G401 (cell line): ENCODE measurements at places on chromosomes 3 and 15.

- DNase-seq = no peak
These were observed 27.3 kb upstream of the MBNL1 start for GRCh38 chr3:152241142-152242017.

- DNase-seq = no peak
These were observed 18.8 kb upstream of the SATB1 start for GRCh38 chr3:18443665-18444594.

DNA sequence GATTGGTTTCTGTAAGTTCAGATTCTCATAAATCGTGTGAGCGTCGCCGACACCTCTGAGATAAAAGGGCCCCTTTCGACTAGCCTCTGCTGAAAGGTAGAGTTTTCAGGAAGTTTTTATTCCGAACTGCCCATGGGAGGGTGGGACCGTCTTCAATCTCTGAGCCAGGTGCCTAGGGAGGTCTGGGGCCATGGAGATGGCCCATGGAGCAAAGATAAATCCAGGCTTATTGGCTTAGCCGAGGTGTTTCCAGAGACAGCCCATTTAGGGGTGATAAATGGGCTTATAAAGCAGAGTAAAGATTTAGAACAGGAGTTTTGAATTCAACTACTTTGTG is 442 bp downstream of the QTRT2 start:
- no peak for DNase-seq

GRCh38 chr15:77989296-77990143 is 88.0 kb downstream of the TBC1D2B start:
- DNase-seq = no peak

GRCh38 chr3:127717357-127718244 is 44.8 kb downstream of the ABTB1 start:
- DNase-seq = peak; percentile 96

DNA sequence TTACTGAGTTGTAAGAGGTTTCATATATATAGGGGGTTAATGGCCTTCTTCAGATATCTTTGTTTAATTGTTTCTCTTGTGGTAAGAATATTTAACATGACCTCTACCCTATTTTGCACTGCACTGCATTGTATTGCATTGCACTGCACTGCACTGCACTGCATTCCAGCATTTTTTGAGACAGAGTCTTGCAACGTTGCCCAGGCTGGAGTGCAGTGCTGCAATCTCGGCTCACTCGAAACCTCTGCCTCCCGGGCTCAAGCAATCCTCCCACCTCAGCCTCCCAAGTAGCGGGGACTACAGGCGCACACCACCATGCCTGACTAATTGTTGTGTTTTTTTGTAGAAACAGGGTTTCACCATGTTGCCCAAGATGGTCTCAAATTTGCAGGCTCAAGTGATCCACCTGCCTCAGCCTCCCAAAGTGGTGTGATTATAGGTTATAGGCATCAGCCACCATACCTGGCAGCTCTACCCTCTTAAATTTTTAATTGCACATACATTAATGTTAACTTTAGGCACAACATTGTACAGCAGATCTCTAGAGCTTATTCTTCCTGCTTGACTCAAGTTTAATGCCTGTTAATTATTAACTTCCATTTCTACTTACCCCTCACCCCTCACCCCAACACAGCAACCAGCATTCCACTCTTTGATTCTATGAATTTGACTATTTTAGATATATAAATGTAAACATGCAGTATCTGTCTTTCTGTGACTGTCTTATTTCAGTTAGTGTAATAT is 38.4 kb downstream of the NEDD4 start:
- DNase-seq = no peak

DNA sequence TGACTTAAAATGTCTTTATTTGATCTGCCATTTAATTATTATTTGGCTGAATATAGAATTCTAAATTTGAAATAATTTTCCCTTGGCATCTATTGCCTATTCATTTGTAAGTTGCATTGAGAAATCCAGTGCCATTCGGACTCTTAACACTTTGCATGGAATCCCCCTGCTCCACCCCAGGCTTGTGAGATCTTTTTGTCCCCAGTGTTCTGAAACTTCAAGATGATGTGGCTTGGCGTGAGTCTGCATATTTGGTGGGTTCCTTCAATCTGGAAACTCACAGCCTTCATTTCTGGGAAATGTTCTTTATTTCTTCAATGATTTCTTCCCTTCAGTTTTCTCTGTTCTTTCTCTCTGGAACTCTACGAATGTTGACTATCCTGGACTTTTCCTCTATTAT is 83.8 kb upstream of the BLM start:
- DNase-seq = no peak

DNA sequence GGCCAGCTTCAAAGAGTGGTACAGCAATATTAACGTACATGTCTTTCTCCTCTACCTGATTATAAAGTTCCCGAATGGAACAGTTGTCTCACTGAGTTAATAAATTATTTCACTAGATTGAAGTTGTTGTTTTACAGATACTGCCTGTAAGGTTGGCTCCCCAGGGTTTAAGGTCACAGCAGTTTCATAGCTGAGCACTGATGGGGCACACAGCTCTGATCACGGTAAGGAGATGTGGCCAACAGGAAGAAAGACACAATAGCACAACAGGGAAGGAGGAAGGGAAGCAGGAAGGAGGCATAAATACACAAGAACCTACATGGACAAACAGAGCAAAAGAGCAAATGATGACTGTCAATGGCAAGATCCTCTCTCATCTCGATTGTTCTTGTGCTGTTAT is 215.6 kb downstream of the WNT5A start:
- DNase-seq = no peak

GRCh38 chr3:34957677-34958076 is 681.6 kb upstream of the ARPP21 start:
- DNase-seq = no peak

DNA sequence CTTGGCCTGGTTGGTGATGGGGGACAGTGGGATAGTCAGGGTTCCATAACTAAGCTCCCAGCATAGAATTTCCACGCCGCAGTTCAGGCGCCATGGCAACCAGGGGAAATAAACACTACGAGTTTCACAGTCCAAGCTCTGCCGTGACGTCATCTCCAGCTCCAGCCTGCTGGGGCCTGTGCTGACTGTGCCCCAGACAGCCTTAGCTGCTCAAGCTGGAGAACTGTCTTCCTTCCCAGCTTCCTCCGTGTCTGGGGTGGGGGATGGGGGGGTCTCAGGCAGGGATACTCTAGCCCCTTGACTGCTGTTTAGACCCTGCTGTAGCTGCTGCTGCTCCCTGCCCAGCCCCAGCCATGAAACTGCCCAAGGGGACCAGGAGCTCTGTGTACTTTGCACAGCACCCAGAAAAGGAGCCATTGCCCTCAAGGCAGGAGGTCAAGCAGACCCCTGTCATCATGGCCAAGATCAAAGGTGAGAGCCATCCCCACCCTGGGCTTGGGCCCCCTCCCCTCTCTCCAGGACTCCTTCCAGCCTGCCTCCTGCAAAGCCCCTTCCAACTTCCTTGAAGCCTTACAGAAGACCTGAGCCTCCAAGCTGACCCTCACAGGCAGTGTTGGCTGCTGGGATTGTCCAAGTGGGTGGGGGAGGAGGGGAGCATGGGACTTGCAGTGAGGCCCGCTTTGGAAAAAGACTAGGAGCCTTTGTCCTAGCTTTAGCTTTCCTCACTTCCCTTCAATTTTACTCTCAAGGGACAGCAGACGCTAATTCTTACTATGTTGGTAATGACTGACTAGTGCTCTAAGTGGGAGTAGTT is 11.4 kb upstream of the CSPG4 start:
- DNase-seq = peak; percentile 83

DNA sequence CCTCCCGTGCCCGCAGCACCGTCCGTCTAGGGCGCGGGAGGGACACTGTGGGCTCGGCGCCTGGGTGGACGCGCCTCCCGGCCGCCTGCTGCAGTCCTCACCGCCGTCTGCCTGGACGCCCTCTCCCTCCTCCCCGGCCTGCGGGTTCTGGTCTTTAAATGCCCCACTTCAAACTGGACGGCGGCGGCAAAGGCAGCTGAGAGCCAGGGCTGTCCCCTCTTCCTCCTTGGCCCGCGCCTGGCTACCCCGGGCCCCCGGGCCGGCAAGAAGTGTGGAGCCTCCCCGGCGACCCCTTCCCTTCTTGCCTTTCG is 426 bp downstream of the CBLB start:
- DNase-seq = no peak

GRCh38 chr3:53269888-53270880 is 14.4 kb upstream of the TKT start:
- peak; percentile 65 for DNase-seq

- DNase-seq = peak; percentile 12
These were observed 238.9 kb downstream of the CADPS start for GRCh38 chr3:62636235-62636826.

DNA sequence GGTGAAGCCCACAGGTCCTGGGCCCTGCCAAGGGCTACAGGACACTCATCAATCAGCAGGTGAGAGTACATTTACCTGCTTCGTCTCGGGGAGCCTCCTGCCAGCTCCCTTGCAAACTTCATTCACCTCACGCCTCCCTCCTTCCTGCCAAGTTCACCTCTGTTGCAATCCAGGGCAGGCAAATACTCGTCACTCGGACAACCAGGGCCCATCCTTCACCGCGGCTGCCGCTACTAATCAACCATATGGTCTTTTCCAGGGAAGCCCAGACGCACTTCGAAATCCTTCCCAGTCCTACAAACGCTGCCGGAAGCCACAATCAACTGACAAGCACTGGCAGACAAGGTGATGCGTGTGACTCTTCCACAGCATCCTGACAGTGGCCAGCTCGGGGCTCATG is 200.7 kb upstream of the NSMCE3 start:
- peak; percentile 75 for DNase-seq

DNA sequence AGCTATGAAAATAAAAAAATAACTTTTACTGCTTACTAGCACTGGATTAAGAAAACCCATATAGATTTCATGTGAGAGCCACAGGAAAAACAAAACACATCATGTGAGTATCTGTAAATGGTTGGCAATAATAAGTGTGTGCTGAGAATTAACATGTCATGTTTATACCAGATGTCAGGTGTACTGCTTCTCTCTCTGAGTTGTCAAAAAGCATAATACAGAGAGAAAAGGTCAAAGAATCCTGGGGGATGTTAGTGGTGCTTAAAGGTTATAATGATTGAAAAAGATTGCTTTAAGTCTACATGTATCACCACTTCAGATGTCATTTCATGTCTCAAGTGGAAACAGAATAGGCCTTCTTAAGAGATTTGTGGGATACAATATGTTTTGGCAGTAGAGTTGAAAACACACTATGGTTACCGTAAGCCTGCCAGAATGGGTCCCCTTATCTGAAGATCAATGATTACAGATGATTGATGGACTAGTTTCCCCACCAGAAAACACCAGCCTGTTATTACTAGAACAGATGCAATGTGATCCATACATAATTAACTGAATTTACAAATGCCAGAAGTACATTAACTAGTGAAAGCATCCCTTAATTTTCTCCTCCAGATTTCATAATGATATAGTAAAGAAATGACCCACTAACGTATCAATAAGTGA is 204.1 kb downstream of the CNTN3 start:
- DNase-seq = no peak

DNA sequence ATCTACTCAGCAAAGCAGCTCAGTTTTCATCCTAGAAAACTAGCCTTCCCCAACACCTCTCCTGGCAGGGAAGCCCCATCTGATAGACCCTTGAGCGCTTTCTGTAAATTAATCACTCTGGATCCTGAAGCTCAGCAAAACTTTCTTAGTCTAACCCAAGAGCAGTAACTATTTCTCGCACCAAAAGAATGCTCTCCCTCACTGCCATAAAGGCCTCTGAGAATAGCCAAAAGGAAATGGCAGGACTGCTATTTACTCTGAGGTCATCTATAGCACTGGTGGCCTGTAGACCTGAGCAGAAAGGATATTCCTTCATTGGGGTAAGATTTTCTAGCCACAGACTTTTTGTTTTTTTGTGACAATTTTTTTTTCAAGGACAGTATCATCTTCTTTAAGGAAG is 345.8 kb upstream of the ADAMTS9 start:
- no peak for DNase-seq

DNA sequence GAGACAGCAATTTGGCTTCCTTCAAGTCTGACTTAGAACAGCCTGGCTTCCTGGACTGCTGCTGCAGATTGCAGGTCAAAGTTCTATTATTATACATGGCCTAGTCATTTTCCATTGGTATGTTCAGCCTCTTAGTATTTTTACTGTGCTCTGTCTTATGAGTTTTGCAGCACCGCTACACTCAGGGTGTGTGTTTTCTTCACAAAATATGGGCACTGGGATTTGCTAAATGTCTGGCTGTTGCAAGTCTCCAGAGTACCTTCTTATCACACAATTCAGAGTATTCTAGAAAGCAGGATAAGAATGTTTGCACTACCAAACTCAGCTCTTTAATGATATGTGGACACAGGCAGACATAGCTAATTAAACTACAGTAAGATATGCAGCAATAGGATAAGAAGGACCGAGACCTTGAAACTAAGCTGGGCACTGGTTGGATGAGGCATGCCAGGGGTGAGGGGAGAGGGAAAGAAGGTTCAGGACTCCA is 203.0 kb upstream of the PDZRN3 start:
- no peak for DNase-seq

- DNase-seq = no peak
These were observed 607 bp upstream of the GHSR start for GRCh38 chr3:172448661-172449465.

GRCh38 chr3:57165641-57166040 is 488 bp upstream of the IL17RD start:
- no peak for DNase-seq

GRCh38 chr15:60371175-60372051 is 26.4 kb downstream of the ANXA2 start:
- no peak for DNase-seq

DNA sequence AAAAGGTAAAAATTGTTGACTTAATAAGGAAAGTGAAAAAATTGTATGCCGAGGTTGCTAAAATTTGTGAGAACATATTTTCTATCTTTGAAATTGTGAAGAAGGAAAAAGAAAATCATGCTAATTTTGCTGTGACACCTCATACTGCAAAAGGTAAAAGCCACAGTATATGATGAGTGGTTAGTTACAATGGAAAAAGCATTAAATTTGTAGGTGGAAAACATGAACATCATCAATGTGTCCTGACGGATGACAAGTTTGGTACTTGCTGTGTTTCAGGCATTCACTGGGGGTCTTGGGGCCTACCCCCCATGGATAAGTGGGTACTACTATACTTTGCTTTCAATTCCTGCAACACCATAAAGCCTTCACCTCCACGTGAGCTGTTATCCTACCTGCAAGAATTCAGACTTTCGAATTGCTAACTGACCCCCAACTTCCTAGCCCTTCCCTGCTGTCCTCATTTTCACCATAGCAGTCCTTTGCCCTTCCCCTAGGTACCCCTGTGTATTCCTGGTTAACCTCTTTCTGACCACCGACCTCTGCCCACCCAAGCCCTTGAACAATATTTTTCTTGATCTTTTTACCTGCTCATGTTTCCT is 62.4 kb downstream of the RAB7A start:
- no peak for DNase-seq

- DNase-seq = no peak
These were observed 464.1 kb downstream of the NTRK3 start for GRCh38 chr15:87792250-87793040.

DNA sequence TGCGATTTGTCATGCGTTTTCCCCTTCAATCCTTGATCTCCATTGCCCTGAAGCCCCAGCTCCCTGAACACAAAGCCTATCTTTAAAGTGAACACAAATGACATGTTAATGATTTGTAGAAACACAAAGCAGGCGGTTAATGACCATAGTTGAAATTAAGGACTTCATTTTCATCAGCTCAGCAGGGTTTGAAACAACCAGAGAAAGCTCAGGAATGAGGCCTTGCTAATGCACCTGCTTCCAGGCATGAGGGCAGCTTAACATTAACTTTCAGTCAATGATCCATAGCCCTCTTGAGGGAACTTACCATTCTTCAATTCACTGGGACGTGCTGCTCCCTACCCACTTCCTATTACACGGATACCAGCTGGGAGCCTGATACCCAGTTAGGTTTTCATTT is 427.2 kb upstream of the CBLB start:
- DNase-seq = no peak

GRCh38 chr3:196208942-196209695 is 2.1 kb downstream of the ZDHHC19 start:
- no peak for DNase-seq
